ENCODE measurements at places on chromosomes 3 and 15.
A peak's percentile ranks its signal among the peaks of the same experiment; 100 is the strongest.

- no peaks in the 10 kb centered on the region for H3K27me3 ChIP-seq
- H3K27ac ChIP-seq: peak overlapping the region; percentile 15
- no peaks in the 10 kb centered on the region for H3K36me3 ChIP-seq
- peaks cover 37% of the 10 kb centered on the region for H3K4me1 ChIP-seq
Observed at GRCh38 chr3:154981664-154982063, 98.5 kb upstream of the MME start.

DNA sequence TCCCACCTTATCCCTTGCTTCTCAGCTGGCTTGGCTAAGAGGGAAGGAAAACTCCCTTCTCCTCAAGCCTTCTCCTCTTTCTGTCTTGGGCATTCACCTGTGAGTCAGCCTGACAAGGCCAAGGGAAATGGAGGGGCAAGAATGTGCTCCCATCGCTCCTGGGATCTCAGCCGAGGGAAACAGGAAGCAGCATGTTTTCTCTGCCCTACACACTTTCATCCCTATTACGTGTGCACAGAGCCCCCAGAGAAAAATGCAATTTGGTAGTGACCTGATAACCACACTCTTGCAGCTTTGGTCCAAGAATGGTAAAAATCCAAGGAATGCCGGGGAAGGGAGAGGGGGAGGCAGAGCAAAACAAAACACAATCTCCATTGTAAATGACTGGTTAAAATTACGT lies 32.9 kb upstream of the MTMR10 start:
- H3K4me1 ChIP-seq: peaks cover 26% of the 10 kb centered on the region
- peak overlapping the region; percentile 43 for H3K4me3 ChIP-seq
- H3K36me3 ChIP-seq: no peaks in the 10 kb centered on the region
- peaks cover 3% of the 10 kb centered on the region for H3K27me3 ChIP-seq

GRCh38 chr15:56737791-56738190 lies 4.5 kb upstream of the ZNF280D start:
- no peak for DNase-seq
- H3K27ac ChIP-seq: no peak overlapping the region
- peaks cover 3% of the 10 kb centered on the region for H3K27me3 ChIP-seq
- H3K36me3 ChIP-seq: peaks cover 21% of the 10 kb centered on the region
- peaks cover 11% of the 10 kb centered on the region for H3K4me1 ChIP-seq
- H3K4me3 ChIP-seq: no peak overlapping the region

DNA sequence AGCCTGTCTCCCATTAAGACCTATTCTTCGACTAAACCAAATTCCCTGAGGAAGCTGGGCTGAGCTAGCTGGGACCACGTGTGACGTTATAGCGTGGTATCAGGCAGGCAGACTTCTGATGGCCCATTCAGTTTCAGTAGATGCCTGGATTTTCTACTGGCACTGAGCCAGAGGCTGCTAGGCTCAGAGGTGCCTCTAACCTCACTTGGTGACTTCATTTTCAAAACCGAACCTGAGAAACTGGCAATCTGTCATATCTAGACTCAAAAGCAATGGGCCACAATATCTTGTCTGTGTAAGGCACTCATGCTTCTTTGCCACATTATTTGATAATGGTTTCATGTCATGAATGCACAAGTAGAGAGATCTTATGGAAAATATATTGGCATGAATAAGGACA lies 352.1 kb upstream of the AZI2 start:
- no peak overlapping the region for H3K27ac ChIP-seq
- H3K27me3 ChIP-seq: no peaks in the 10 kb centered on the region
- H3K36me3 ChIP-seq: no peaks in the 10 kb centered on the region
- no peak overlapping the region for H3K4me3 ChIP-seq
- no peak for DNase-seq
- H3K4me1 ChIP-seq: no peaks in the 10 kb centered on the region

DNA sequence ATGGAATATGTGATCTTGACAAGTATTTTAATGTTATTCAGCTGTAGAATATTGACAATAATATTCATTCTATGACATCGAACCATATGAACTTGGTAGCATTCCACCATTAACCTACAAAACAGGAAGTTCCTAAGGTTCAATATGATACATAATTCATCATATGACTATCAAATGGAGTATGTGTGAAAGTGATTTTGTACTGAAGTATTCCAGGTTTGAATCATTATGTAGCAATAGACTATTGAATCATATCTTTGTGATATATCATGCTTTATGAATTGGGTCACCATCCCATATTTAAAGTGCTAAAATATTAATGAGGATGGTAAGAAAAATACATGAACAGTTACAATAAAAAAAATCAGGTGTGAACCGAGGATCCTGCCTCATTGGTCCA lies 95.1 kb downstream of the TP63 start:
- H3K4me1 ChIP-seq: peaks cover 7% of the 10 kb centered on the region
- no peaks in the 10 kb centered on the region for H3K36me3 ChIP-seq

GRCh38 chr15:33994005-33994615 lies 25.8 kb downstream of the CHRM5 start:
- H3K27me3 ChIP-seq: no peaks in the 10 kb centered on the region
- no peaks in the 10 kb centered on the region for H3K4me1 ChIP-seq
- no peak overlapping the region for H3K27ac ChIP-seq
- no peaks in the 10 kb centered on the region for H3K36me3 ChIP-seq
- H3K4me3 ChIP-seq: no peak overlapping the region

- peak overlapping the region; percentile 81 for H3K27ac ChIP-seq
- no peaks in the 10 kb centered on the region for H3K27me3 ChIP-seq
- H3K36me3 ChIP-seq: no peaks in the 10 kb centered on the region
- peak overlapping the region; percentile 48 for H3K4me3 ChIP-seq
- H3K4me1 ChIP-seq: peaks cover 71% of the 10 kb centered on the region
- DNase-seq: no peak
Observed at GRCh38 chr3:53588122-53588521, 93.7 kb downstream of the CACNA1D start.

GRCh38 chr3:152302521-152303021 lies 33.8 kb downstream of the MBNL1 start:
- H3K4me1 ChIP-seq: peaks cover 9% of the 10 kb centered on the region
- H3K27ac ChIP-seq: no peak overlapping the region
- peaks cover 14% of the 10 kb centered on the region for H3K36me3 ChIP-seq
- DNase-seq: no peak
- no peak overlapping the region for H3K4me3 ChIP-seq

DNA sequence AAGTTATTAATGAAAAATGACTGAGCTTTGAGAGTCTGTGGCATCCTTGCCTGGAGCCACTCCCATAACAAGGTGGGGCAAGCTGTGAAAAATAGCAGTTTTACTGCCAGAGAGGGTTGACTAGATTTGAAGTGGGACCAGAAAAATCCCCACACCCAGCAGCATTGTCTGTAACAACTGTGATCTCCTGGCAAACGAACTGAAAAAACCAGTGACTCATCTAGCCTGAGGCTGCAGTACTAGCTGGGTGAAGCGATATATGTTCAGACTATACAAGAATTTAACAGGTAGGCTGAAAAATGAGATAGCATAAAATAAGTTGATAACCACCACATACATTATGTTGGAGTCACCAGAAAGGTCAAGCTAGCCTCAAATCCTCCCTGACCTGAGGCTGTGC lies 64.0 kb downstream of the DPH6 start:
- peaks cover 6% of the 10 kb centered on the region for H3K27me3 ChIP-seq
- no peak overlapping the region for H3K4me3 ChIP-seq
- H3K27ac ChIP-seq: no peak overlapping the region
- no peak for DNase-seq

GRCh38 chr3:23740517-23740965 lies 65.2 kb upstream of the UBE2E1 start:
- peaks cover 40% of the 10 kb centered on the region for H3K4me1 ChIP-seq
- H3K36me3 ChIP-seq: no peaks in the 10 kb centered on the region
- no peak overlapping the region for H3K4me3 ChIP-seq
- DNase-seq: no peak
- no peak overlapping the region for H3K27ac ChIP-seq
- peaks cover 57% of the 10 kb centered on the region for H3K27me3 ChIP-seq

DNA sequence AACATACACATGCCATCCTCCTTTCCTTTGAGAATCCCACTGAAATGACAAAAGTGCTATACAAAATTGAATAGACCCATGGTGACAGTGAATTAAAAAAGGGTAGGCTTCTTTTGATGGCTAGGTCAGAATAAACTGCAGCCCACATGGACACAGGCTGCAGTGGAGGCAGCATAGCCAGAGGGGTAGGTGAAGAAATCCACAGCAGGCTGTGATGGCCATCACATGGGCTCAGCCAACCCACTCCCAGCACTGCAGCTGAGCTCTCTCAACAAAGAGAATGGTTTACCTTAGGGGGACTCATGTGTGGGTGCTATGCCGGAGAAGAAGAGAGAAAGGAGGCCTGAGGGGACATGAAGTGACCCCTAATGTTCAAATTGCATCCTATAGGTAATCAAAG lies 331.1 kb downstream of the CHST2 start:
- no peak overlapping the region for H3K4me3 ChIP-seq
- DNase-seq: no peak

DNA sequence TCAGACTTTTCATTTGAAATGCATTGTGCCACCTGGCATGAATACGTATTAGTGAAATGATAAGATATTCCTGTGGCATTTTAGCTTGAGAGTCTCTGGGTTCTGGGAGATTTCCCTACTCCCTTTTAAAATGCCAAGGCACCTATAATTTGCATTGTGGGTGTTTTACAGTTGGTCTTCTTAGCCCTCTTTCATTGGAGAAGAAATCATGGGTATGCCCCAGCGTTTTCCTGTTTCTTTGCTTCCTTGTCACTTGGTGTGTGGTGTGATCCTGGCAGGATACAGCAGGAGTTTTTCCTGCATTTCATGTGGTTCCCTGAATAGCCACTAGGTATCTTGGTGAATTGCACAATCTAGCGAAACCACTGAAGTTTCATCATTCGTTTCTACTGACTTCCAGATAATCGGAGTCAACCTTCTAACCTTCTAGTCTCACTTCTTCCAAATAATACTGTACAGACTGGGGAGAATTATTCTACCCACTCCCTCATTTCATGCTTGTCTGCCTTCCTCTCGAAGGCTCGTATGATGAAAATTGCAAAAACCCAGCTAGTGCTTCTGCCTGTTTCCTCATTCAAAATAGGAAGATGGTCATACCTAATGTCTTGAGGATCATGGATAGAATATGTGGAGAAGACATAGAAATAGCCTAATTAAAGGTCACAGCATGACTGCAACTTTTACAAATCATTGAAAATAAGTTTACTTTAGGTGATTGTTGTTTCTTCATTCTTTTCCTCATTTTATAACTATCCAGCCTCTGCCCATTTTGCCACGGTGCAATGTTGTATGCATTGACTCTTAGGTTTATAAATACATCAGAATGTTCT lies 2.6 kb downstream of the BHLHE40 start:
- H3K27me3 ChIP-seq: peaks cover 8% of the 10 kb centered on the region
- H3K4me1 ChIP-seq: peaks cover 79% of the 10 kb centered on the region
- peaks cover 19% of the 10 kb centered on the region for H3K36me3 ChIP-seq
- DNase-seq: no peak
- peak overlapping the region; percentile 96 for H3K4me3 ChIP-seq

GRCh38 chr3:52121464-52121805 lies 32.8 kb downstream of the POC1A start:
- DNase-seq: no peak
- H3K27ac ChIP-seq: no peak overlapping the region
- H3K27me3 ChIP-seq: no peaks in the 10 kb centered on the region
- no peak overlapping the region for H3K4me3 ChIP-seq

DNA sequence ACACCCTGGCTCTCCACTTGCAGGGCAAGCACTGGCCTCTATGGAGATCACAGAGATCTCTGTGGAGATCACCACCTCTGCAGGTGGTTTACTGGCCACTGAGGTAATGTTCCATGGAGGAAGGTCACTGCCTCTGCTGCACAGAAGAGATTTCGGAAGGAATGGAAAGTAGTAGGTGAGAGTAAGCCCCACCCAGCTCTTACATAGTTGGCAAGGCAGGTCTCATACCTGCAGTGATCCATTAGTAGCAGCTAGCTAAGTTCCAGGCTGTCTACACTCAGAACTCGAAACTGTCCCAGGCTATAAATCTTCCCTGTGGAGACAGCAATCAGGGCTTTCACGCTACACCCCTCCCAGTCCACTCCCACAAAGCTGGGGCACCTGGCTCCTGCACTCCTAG lies 194.3 kb upstream of the MANF start:
- DNase-seq: peak; percentile 30
- H3K4me1 ChIP-seq: peaks cover 21% of the 10 kb centered on the region
- H3K27me3 ChIP-seq: peaks cover 4% of the 10 kb centered on the region
- H3K36me3 ChIP-seq: peaks cover 4% of the 10 kb centered on the region
- H3K4me3 ChIP-seq: no peak overlapping the region
